Esophagus squamous epithelium (tissue), 5 donors: ENCODE measurements at places on chromosomes 5 and 9.

- DNase-seq, result no peak
Measured at GRCh38 chr9:88781628-88782391, 209.5 kb upstream of the S1PR3 start.

GRCh38 chr9:35862328-35862727 is 7.9 kb downstream of the OR13J1 start:
- no peak for DNase-seq

- DNase-seq, result no peak
Measured at GRCh38 chr5:121671624-121672023, 180.1 kb upstream of the FTMT start.

DNA sequence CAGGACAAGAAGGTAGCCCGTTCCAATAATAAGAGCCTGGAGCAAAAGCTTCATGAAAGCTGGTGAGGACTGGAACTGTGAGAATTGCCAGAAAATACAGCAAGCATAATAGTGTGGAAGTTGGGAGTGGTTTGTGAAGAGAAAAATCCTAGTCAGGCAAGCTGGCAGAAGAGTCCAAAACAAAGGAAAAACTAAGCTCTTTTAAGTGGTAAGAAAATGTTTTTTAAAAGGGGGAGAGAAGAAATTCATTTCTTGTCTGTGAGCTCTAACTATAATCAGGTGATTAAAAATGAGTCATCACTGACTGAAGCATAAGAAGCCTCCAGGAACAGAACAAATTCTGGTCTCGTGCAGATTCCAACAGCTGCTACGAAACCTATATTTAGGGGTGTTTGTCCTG is 102.6 kb downstream of the CAAP1 start:
- no peak for DNase-seq

GRCh38 chr9:92171281-92171680 is 56.1 kb upstream of the SPTLC1 start:
- no peak for DNase-seq

DNA sequence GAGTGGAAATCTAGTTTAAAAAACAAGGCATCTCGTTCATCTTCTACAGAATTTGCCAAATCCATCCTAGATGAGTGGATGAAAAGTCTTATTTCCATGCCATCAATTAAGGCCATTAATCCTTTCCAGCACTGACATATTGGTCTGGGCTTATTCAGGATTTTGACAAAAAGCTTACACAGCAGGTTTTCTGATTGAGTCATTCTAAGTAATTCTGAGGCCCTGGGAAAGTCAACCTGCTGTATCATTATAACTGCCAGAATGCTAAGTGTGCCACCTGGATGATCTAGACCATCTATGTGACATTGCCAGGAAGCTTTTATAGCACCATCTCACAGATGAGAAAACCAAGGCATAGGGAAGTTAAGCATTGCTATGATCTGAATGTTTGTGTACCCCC is 132.1 kb upstream of the MAP3K1 start:
- DNase-seq, result no peak

DNA sequence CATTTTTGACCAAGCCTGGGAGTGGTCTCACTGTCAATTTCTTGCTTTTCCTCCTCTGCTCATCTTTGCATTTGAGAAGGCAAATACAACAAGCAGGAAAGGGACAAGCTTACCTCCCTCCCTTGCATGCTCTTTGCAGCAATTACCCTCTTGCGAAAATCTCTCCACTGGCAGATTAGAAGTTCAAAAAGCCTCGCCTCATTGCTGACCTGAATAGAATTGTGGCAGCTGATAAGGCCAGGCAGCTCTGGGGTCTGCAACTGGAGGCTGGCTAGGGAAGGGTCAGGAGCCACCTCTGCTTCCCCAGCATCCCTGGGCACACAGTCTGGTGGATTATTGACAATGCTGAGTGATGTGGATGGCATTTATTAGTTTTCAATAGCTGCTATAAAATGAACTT is 362.3 kb upstream of the KIF2A start:
- DNase-seq, result no peak

DNA sequence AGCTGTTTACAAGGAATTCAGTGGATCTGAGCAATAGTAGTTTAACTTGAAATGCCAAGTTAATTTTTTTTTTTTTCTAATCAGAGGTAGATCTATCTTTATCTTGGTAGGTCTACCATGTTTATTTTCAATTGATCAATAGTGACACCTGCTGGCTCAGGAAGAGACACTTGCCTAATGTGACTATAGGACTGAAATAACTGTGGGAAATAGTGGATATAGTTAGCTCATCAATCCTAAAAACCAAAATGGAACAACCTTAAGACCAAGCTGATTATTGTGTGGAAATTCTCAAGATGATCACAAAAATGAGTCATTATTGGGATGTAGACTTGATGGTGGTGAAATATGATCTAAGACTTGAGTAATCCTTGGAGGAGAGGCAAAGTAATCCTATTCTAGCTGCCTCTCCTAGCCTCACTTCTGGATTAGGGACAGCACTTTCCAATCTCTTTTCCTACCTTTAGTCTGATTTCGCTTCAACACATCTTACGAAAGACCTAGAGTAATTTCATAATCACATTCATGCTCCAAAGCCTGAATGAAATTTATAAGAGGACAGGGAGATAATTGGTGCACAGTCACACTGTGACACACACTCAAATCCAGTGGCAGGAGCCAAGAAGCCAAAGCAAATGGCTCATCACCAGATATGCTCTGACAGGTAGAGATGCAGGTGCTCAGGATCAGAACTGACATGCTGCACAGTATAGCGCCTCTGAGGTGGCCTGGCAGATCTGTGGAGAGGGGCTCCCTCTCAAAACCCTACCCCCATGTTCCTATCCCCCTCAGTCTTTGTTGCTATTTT is 156.3 kb downstream of the HMHB1 start:
- no peak for DNase-seq

DNA sequence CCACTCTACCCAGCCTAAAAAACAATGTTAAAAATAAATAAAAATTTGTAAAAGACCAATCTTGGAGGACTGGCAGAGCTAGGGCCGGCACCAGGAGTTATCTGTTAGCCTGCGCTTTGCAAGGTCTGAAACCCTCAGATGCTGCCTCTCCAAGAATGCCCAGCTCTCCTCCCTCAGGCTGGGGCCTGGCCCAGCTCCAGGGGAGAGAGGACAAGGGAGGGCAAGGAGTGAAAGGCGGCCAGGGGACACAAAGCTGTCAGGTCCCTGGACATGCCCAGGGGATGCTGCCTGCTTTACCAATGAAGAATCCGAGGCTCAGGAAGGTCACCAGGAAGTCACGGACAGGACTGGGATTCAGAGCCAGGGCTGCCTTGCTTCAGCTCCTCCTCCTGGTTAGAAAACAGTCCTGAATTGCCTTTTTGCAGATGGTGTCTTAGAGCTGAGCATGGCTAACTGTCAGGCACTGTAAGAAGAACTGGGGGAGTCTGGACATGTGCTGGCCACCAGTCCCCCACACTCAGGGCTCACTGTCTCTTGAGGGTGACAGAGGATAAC is 5.5 kb upstream of the N4BP3 start:
- no peak for DNase-seq

GRCh38 chr5:7066471-7067235 is 329.3 kb upstream of the ADCY2 start:
- DNase-seq, result no peak

DNA sequence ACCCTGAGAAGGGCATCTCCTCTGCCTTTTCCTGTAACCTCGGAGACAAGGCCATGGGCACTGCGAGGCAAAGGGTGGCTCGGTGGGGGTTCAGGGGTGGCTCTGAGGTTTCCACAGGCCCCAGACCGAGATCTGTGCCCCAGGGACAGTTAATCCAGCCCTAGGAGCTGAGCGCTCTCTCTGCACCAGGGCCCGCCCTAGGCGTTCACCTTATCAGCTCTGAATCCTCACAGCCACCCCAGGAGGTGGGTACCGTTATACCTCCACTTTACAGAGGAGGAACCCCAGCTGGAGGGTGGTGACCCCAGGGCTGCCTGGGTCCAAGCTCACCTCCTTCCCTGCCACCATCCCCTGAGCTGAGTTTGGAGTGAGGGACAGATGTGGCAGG is 2.3 kb upstream of the ENG start:
- no peak for DNase-seq

GRCh38 chr5:139954462-139954861 is 88.6 kb downstream of the NRG2 start:
- no peak for DNase-seq

- DNase-seq, result no peak
Measured at GRCh38 chr9:35277628-35278359, 116.0 kb downstream of the UNC13B start.

- no peak for DNase-seq
Measured at GRCh38 chr9:652914-653313, 188.6 kb upstream of the DMRT1 start.

DNA sequence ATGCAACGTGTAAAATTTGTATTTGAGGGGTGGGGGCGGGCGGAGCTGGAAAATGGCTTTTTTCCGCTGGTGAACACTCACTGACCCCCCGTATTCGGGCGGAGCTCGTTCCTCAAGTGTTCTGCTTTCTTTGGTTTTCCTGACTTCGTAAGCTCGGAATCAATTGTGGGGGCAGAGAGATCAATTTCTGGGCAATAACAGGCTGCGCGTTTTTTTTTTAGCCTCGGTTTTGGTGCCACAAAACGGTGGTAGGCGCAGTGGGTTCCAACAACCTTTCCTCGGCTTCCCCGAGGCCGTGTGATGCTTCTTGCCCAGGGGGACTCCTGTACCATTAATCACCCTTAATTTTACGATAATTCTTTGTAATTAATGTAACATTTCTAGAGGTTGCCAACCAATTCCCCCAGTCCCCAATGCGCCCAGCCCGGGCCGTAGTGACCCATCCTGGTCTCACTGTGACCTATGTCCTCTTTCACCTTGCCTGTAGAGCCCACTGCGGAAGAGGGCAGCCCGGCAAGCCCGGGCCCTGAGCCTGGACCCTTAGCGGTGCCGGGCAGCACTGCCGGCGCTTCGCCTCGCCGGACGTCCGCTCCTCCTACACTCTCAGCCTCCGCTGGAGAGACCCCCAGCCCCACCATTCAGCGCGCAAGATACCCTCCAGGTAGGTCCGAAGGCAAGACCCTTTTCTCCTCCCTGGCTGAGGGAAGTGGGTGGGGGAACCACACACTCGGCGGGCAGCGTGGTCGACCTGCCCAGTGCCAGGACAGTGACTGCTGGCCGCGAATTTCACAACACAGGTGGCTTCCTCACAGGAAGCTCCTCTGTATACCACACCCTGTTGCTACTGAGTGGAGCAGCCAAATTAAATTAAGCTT is 3.7 kb downstream of the NR4A3 start:
- DNase-seq, result no peak

DNA sequence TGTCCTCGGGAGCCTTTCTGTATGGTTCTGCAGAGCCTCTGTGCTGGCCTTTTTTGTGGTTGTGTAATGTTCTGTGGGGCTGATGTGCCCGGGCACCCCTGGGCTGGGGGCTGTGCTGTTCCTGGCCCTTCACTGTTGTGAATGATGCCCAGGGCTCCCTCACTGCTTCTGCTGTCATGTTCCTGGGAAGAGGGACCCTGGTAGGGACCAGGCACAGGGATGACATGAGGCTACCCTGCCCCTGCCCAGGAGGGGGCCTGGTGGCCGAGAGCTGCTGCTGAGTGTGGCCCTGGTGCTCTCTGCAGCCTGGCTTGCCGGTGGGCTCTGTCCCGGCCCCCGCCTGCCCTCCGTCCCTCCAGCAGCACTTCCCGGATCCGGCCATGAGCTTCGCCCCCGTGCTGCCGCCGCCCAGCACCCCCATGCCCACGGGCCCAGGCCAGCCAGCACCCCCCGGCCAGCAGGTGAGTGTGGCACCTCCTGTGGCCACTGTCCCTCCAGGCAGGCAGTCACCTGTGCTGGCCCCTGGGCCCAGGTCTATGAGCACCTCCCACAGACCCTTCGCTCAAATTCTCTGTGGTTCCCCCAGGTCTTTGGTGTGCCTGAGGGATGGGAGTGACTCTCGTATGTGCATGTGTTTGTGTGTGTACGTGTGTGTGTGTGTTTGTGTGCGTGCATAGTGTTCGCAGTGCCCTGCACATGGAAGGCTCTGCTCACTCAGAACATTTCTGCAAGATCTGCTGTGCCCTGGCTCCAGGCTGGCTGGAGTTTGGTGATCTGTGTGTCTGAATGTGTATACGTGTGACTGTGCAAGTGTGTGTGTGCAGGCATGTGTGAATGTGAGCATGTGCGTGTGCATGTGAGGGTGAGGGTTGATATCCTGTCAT is 72.3 kb downstream of the WNK2 start:
- DNase-seq, result no peak

- no peak for DNase-seq
Measured at GRCh38 chr5:131142970-131143617, 22.0 kb downstream of the HINT1 start.

GRCh38 chr9:87256973-87257372 is 240.7 kb upstream of the DAPK1 start:
- DNase-seq, result no peak

- DNase-seq, result no peak
Measured at GRCh38 chr9:26597542-26598149, 295.0 kb downstream of the CAAP1 start.

- no peak for DNase-seq
Measured at GRCh38 chr9:99052815-99053715, 51.8 kb upstream of the TGFBR1 start.

DNA sequence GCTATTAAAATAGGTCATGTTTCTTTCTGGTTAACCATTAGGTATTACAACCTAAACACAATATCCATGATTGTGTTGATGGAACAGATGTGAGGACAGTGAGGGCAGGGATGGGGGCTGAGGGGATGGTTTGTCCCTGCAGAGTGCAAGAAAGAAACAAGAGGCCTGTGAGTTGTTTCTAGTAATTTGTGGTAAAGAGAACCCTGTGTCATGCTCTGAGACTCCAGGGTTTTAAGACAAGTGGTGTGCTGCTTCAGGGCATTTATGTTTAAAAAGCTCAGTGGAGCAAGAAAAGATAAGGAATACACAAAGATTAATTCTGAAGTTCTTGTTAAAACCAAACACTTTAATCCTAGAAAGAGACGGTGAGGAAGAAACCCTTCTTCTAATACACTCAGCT is 656.5 kb downstream of the TLE1 start:
- no peak for DNase-seq

DNA sequence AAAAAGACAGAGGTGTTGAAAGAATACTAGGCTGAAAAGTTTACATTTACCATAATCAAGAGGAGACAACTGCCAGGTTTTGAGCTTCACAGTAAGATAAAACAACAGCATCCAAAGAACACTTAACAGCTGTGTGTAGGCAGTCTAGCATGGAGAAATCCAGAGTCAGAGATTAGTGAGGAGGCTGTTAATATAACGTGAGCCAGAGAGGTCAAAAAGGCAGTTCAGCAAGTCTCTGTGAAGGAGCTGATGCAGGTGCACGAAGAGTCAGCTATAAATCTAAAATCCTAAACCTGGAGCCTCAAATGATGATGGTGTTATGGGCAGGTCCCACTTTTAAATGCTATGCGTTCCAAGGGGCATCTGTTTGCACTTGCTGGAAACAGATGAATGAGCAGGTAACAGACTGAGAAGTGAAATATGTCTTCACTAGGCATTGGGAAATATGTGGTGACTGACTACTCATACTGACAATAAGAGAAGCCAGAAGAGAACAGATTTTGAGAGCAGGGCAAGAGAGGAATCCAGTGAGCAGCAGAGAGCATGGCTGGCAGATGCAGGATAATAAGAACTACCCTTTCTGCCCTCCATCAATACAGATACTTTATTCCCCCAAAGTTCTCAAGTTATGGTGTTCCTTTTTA is 8.7 kb downstream of the APTX start:
- no peak for DNase-seq
